Activated naive CD4-positive, alpha-beta T cell treated with anti-CD3 and anti-CD28 coated beads, Interleukin-2, amount 50 U/mL, for 72 hours (primary cell): ENCODE measurements at places on chromosomes 2 and 18. TPM values are rescaled to one million over a fixed set of nuclear protein-coding genes. Genes with fewer than 3 reads are reported as not detected.

RAX gene
- 0.56 TPM for total RNA-seq

POLE4 gene
- 47.0 TPM for total RNA-seq

ZNF892 gene
- total RNA-seq: 3.9 TPM

LRRTM1 gene
- total RNA-seq: not detected
